Eye (tissue), 1 donor: ENCODE measurements at places on chromosomes 5 and 9.

- DNase-seq = no peak
Observed at GRCh38 chr5:72936893-72937292, 18.9 kb upstream of the FCHO2 start.

- DNase-seq = no peak
Observed at GRCh38 chr9:133974631-133975341, 17.3 kb downstream of the VAV2 start.

DNA sequence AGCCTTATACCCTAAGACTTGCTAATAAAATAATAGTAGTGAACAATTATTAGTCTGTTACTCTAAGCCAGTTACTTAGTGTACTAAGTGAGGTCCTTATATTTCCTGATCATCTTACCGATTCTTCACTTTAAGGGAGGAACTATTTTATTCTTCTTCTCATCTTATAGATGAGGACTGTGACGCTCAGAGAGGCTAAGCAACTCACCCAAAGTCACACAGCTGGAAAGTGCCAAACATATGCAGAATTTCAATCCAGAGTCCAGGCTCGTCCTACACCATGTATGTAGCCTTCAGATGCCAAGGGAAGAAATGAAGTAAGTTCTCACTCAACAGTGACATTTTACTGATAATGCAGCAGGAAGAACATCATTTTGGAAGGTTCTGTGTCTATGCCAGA lies 34.4 kb upstream of the ARAP3 start:
- DNase-seq = no peak

DNA sequence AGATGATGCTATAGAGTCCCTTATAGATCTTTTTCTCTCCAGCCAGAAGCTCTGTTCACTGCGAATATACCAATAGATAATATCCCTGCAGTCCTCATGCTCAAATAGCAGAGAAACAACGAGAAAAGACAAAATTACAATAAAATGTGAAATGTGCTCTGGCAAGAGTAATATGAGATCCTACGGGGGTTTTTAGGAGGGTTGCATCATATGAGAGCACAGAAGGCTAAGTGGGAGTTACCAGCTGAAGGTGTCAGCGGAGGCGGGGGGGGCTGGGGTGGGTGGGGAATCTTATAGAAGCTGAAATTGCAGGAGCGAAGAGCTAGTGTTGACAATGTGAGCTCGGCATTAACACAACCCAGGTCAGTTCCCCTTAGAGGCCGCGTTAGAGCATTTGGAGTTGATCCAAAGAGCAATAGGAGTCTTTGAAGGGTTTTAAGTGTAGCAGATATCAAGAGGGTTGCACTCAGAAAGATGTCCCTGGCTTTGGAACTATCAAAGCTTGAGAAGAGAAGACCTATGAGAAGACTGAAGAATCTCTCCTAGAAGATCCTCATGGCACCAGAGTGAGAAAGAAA lies 109.7 kb downstream of the BASP1 start:
- DNase-seq = no peak

DNA sequence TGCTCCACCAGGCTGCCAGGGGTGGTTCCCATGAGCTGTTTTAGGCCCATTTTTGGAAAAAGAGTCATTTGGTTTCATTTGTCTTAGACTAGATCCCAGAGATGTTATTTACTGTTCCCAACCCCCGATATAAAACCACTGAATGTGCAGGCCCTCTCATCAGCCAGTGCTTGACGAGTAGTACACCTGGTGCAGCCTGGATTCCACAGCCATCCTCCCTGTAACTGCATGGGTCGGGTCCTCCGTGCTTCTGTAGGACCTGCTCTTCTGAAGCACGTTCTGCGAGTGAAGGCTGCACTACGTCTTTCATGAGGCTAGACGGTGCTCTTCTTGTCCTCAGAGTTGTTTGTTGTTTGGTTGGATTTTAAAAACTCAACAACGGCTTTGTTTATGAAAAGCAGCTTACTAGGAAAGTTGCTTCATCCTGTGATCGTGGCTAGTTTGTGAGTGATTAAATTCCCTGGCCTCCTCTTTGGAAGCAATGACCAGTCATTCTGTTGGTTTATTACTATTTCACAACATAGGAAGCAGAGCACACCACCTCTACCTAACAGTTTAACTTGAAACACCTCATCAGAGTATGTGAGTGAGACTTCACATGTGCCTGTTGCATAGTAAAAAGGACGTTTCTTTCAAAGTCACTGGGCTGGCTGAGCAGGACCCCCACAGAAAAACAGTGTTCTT lies 135.2 kb downstream of the AOPEP start:
- DNase-seq = no peak

DNA sequence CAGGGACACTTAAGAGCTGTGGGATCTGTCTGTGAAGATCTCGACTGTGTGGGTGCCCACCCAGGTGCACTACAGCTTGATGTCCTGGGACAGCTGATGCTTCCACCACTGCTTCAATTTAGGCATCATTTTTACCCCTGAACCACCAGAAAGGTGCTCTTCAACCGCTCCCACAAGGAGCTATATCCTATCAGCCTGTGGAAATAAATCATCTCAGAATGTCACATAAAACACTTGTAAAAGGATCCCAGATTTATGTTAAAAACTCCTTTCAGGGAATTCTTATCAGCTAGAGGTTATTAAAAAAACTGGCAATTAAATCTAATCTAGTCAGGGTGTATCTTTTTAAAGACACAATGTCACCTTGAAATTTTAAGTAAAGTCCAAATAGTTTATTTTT lies 82.7 kb upstream of the PCA3 start:
- DNase-seq = no peak

- DNase-seq = no peak
Observed at GRCh38 chr9:99475401-99476065, 253.5 kb downstream of the SEC61B start.

DNA sequence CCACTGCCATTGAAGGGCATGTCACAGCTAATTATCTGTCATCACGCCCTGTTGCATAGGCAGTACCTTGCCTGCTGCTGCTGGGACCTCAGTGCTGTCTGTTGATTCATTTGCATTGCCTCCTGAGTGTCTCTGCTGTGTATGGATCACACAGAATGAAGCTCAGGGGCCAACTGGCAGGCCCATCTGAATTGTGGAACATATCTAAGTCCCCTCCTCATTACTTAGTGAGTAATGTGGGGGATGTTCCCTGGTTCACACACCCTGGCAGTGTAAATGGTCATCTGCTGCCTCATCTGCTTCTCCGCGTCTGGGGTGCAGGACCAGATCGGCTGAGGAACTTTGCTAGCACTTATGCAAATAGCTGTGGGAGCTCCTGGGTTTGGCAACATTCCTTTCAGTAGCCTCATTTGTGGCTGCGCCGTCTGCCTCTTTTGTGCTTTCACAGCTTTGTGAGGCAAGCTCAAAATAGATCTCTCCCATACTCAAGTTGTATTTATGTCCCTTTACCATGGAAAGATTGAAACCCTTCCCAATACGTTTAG lies 25.4 kb downstream of the TYRP1 start:
- DNase-seq = peak; percentile 87

GRCh38 chr5:124801551-124801950 lies 55.1 kb upstream of the ZNF608 start:
- no peak for DNase-seq

DNA sequence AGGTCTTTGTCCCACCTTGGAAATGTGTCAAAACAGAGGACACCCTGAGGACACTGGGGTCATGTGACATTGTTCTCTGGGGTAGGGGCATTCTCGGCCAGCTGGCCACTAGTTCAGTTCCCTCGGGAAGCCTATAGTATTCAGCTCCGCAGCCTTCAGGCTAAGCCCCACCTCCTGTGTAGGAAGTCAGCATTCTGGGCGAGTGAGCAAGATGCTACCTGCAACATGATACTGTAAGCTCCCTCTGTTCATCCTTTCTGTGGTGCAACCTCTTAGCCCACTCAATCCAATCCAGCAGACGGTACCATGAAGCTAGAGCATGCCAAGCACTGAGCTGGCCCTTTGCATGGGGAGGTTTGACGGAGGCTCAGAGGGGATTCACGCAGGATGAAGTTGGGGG lies 5.3 kb downstream of the NTNG2 start:
- no peak for DNase-seq

DNA sequence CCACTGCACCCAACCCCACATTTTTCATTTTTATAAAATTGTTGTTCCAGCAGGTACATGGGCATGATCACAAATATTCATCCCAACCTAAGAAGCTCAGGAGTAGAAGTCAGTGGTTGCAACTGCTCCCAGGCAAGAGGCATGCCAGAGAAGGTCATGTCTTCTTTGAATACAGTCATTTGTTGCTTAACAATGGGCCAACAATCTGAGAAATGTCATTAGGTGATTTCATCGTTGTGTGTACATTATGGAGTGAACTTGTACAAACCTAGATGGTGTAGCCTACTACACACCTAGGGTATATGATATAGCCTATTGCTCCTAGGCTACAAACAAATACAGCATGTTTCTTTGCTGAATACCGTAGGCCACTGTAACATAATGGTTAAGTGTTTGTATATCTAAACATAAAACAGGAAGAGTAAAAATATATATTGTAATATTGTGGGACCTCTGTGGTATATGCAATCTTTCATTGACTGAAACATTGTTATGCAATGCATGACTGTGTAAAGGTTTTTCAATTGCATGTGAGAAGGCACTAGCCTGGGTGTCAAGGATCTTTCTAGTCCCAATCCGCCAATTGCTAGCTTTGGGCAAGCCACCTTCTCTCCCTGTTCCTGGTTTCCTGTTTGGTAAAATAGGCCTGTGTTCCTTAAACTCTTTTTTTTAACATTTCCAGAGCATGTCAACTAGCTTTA lies 27.6 kb downstream of the ATP10B start:
- DNase-seq = no peak

DNA sequence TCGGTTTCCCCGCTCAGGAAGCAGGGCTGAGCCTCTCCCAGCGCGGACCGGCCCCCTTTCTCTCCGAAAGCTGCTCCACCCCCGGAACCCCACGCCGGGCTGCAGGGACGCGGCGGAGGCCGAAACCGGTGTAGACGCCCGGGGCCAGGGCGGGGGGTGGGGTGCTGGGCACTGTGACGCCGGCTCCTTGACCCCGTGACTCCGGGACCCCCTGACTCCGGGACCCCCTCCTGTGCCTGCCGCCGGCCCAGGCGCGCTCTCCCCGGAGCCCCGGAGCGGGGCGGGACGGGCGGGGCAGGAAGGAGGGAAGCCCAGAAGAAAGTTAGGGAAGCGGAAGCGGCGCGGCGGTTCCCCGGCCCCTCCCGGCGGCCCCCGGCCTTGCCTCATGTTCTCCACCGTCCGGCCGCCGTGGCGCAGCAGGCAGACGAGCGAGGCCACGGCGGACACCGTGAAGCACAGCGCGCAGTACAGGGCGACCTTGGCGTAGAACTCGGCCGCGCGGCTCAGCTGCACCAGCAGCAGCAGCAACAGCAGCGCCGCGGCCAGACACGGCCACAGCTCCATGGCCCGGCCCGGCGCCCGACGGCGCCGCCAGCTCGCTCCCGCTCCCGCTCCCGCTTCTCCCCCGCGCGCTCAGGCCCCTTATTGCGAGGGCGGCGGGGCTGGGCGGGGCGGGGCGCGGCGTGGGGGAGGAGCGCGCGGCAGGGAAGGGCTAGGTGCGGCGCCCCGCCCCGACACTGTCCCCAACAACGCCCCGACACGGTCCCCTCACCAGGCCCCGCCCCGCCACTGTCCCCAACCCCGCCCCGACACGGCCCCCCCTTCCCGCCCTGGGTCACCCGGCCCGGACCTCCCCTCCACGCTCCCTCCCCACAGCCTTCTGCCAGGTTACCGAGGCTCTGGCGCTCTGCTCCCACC lies at the start of gene AGPAT2:
Gene AGPAT2 (minus strand): TSS at position 664 of the 918 bp plus-strand sequence. CDS start 100 bp downstream, at position 564.
- peak; percentile 75 for DNase-seq

GRCh38 chr5:97208714-97209113 lies 25.7 kb upstream of the RIOK2 start:
- no peak for DNase-seq

- DNase-seq = no peak
Observed at GRCh38 chr5:174166231-174167079, 120.9 kb downstream of the NSG2 start.

DNA sequence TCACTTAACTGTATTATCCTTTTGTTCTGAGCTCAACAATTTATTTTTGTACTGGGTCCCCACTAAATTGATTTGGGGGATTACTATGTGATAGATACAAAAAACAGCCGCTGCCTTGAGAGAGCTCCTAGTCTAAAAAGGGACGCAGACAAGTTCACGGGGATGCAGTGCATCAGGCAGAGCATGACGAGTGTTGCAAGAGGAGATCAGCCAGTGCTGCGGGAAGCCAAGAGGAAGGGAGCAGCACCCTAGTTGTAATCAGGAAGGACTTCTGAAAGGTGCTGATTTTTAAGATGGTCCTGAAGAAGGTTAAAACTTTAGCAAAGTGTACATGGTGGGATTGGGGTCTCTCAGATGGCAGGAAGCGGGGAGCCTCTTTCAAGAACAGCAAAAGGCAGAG lies 15.8 kb downstream of the GALNT10 start:
- no peak for DNase-seq

- no peak for DNase-seq
Observed at GRCh38 chr5:2271316-2271715, 388.6 kb upstream of the IRX4 start.

DNA sequence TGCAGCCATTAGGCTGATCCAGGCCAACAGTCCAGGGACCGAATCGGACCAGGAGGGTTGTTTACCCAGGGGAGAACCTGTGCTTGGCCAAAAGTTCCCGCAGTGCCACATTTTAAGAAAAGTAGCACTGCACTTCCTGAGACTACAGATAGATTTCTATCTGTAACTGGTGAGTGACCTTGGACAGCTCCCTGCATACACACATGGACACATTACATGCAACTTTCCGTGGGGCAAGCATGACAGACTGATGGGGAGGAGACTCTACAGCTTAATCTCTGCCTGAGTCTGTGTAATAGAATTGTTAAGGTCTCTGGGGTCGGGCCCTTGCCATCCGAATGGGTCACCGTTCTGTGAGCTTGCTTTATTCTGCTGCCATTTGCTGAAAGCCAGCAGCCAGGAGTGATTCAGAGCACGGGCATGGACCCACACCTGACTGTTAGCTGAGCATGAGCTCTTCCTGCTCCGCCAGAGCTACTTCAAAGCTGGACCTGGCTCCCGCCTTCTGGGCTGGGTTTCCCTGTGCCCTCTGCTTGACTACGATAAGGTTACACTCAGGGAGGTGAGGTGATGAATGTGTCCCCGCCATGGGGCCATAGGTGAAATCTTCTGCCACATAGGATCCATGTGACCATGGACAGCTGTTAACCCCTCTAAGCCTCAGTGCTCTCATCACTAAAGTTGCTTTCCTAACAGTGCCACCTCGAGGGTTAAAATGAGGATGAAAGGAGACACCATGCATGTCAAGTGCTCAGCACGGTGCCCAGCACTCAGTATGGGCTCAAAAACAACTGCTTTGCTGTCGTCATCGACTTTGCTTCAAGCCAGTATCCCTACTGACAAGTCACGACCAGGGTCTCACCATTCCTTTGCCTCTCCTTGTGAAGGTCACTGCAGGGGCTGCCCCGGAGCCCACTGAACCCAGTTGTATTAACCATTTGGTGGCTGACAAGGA lies 200.0 kb downstream of the MELK start:
- DNase-seq = peak; percentile 65

- DNase-seq = no peak
Observed at GRCh38 chr9:29656641-29657406, 2083.5 kb upstream of the C9orf72 start.

DNA sequence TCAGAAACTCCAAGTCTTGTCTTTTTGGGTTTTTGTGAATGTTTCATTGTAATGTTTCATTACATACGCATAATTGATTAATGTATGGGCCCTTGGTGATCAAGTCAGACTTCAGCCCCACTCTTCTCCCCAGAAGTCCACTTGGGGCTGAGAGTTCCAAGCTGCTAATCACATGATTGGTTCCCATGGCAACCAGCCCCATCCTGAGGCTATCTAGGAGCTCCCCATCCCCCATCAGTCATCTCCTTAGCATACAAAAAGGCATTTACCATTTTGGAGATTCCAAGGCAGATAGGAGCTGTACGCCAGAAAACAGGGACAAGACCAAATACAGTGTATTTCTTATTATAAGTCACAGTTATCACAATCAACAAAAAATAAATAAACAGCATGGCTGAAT lies 22.9 kb upstream of the SYK start:
- DNase-seq = peak; percentile 46

GRCh38 chr5:130290219-130290618 lies 386.0 kb downstream of the CHSY3 start:
- no peak for DNase-seq
